ENCODE measurements at places on chromosomes 4 and X. TPM values are rescaled to one million over a fixed set of nuclear protein-coding genes. Genes with fewer than 3 reads are reported as not detected.

The FGF5 gene
- 0.03 TPM for polyA plus RNA-seq

The GPM6B gene
- polyA plus RNA-seq = 3.4 TPM

The ADGRG4 gene
- 2.0 TPM for polyA plus RNA-seq

The C4orf54 gene
- polyA plus RNA-seq = 0.06 TPM

The TMPRSS11E gene
- polyA plus RNA-seq = not detected

The AWAT2 gene
- not detected for polyA plus RNA-seq

The LRAT gene
- 7.9 TPM for polyA plus RNA-seq

The STAG2 gene
- 35.1 TPM for polyA plus RNA-seq

The P2RY4 gene
- 0.10 TPM for polyA plus RNA-seq

The PNCK gene
- 0.87 TPM for polyA plus RNA-seq

The PAGE2B gene
- not detected for polyA plus RNA-seq

The MAGIX gene
- 0.82 TPM for polyA plus RNA-seq

The LNX1 gene
- 2.2 TPM for polyA plus RNA-seq

The CRMP1 gene
- 3.6 TPM for polyA plus RNA-seq

The BST1 gene
- 10.9 TPM for polyA plus RNA-seq

The COX7B2 gene
- not detected for polyA plus RNA-seq

The HERC5 gene
- polyA plus RNA-seq = 19.1 TPM

The RAB39B gene
- 0.53 TPM for polyA plus RNA-seq

The IBSP gene
- not detected for polyA plus RNA-seq

The TLR3 gene
- polyA plus RNA-seq = 2.2 TPM

The FRMD7 gene
- 0.02 TPM for polyA plus RNA-seq

The XKRX gene
- 0.22 TPM for polyA plus RNA-seq

The TBX22 gene
- polyA plus RNA-seq = not detected

The S100G gene
- not detected for polyA plus RNA-seq

The AKAP14 gene
- polyA plus RNA-seq = 0.47 TPM

The P2RY8 gene
- 1.4 TPM for polyA plus RNA-seq

The PLS3 gene
- 111 TPM for polyA plus RNA-seq

The TCP11X2 gene
- not detected for polyA plus RNA-seq

Data from ovary (tissue), 10 donors.